ENCODE measurements at places on chromosomes 4 and X.

GRCh38 chr4:154732669-154733068 lies 11.1 kb upstream of the LRAT start:
- no peak for DNase-seq

GRCh38 chr4:100081491-100081890 lies 108.8 kb downstream of the DDIT4L start:
- no peak for DNase-seq

- no peak for DNase-seq
These were observed 106.6 kb upstream of the ATP6AP2 start for GRCh38 chrX:40474205-40474626.

GRCh38 chrX:143536176-143536575 lies 18.9 kb upstream of the SPANXN3 start:
- no peak for DNase-seq

GRCh38 chr4:25155947-25156346 lies 4.3 kb downstream of the SEPSECS start:
- DNase-seq: no peak

GRCh38 chrX:64571011-64571410 lies 175.8 kb upstream of the MTMR8 start:
- DNase-seq: no peak

- no peak for DNase-seq
These were observed 158.8 kb downstream of the ATP10D start for GRCh38 chr4:47643845-47644244.

DNA sequence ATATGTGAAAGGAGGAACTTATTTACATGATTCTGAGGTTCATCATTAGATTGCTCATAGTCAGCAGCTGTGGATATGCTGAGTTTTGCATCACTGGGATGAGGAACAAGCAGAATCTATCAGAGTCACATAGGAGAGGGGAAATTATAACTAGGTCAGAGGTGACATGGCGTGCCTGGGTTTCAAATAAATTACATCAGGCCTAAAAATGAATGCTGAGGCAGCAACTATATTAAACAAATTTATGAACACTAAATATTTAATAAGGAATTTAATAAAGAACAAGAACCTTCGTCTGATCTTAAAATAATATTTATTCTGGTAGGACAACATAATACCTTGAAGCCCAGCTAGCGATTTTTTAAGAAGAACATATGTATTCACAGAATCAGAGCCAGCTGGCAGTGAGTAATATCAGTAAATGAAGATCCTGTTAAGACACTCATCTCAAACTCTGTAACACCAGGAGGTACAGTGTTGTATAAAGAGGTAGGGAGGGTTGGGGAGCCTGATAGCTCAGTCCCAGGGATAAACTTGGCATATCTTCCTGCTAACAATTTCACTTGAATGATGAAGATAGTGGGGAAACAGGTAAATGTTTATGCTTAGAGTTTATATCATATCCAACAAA lies 60.9 kb upstream of the HS3ST1 start:
- DNase-seq: no peak

GRCh38 chrX:125826080-125826479 lies 340.0 kb downstream of the DCAF12L2 start:
- no peak for DNase-seq

DNA sequence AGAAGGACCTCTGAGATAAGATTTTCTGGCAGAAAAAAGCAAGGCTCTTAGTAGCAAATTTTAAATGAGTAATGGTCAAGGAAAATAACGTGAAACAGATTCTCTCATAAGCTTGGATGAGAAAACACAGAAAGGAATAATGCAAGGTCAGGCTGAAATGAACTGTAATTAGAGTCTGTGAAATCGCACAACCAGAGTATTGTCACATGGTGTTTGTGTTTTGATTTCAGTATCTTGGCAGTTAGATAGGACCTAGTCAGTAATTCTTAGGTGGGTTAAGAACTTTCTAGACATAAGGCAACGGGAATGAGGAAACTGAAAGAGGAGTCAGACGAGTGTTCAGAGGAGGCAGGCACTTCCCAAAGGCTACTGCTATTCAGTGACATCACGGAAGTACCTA lies 34.6 kb downstream of the LIMCH1 start:
- DNase-seq: peak; percentile 2

DNA sequence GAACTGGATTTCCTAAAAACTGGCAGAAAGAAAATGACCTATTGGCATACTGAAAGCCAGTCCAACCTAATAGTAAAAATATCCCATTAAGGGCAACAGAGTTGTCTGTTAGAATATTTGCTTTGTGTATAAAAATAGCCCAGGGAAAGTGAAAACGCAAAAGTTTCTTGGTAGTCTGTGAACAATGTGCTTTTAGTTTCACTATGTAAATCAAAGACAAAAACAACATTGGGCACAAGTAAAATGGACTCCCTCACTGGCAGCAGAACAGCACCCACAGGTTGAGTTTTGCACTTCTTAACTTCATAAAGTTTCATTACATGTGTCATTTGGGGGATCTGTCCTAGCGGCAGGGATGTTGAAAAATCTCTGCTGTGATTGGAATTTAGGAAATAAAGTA lies 4.3 kb upstream of the FGG start:
- DNase-seq: no peak

GRCh38 chr4:41257906-41258305 lies 1.2 kb downstream of the UCHL1 start:
- DNase-seq: no peak

DNA sequence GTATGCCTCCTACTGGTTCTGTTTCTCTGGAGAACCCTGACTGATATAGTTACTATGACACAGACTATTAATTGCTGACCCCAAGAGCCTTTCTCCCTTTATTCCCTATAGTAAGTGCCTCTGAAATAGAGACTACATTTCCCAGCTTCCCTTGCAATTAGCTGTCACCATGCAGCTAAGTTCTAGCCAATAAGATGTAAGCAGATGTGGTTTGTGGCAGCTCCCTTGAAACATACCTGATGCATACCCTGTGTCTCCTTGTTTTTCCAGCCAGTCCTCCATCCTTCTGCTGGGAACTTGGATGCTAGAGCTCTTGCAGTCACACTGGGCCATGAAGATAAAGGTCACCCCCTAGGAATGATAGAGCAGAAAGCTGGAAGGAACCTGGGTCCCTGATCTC lies 9.7 kb upstream of the TMEM165 start:
- peak; percentile 34 for DNase-seq

Data from fibroblast of mammary gland (primary cell).